ENCODE measurements at places on chromosomes 6 and 20.

DNA sequence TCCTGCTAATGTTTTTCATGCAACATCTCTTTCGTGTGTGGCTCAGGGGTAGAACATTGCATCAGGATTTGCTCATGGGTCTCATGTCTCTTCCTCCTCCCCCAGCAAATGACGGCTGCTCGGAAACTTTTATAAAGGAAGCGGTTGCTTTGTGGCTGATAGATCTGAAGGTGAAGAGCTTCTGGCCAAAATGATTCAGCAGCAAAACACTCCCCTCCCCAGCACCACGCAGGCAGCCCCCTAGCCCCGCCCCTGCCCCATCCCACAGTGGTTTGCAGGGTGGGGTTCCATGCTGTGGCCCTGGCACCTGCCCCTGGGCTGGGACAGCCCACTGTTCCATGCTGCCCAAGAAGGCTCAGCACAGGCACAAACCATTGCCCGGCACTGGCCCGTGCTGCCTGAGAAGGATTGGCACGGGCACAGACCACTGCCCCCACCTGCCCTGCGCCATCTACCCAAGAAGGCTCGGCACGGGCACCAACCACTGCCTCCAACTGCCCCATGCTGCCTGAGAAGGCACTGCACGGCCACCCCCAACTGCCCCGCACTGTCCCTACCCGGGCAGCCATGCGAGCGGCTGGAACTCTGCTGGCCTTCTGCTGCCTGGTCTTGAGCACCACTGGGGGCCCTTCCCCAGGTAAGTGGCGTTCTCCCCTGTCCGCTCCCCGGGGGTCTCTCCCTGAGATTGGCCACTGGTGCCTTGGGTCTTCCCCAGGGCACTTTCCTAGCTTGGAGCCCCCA is at the start of gene CST7:
Gene CST7, plus strand, starts transcription at position 331 of the 741 bp plus-strand sequence. Its CDS starts 237 bp downstream, at position 568.
- peak; percentile 95 for DNase-seq

- peak; percentile 32 for DNase-seq
Observed at GRCh38 chr6:16129623-16130401, 926 bp downstream of the MYLIP start.

DNA sequence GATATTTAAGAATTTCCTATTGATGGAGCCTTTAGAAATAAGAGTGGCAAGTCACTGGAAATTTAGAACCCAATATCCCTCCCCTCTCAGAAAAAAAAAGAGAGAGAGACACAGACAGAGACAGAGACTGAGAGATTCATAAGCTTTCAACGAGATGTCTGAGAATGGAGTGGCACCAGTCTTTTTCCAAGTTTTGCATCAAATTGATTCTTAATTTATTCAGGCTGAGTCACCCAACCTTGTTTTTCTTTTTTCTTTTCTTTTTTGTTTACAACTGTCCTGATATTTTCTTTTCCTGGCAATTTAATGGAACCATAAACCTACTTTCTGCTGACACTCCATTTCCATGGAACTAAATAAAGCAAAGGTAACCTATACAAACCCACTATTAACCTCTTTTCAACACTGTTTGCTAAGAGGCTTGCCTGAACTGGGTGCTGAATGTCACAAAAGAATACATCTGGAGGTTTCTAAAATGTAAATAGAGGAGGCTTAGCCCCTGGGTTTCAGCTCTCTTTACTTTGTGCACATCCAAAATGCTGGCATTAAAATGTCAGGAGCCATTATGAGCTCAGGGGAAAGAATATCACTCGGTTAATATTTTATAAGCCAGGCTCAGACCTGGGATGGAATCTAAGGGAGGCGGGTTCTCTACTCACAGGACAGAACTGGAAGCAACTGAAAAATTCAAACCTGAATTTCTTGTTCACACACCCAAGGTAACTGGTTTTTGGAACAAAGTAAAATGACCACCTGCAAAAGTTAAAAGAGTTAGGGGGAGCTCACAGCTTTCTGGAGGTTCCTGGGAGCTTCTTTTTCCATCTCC is 100.8 kb downstream of the BFSP1 start:
- no peak for DNase-seq

- DNase-seq = no peak
Observed at GRCh38 chr6:50819904-50820868, 1.5 kb downstream of the TFAP2B start.

- DNase-seq = peak; percentile 3
Observed at GRCh38 chr6:122726649-122727048, 52.9 kb upstream of the FABP7 start.

DNA sequence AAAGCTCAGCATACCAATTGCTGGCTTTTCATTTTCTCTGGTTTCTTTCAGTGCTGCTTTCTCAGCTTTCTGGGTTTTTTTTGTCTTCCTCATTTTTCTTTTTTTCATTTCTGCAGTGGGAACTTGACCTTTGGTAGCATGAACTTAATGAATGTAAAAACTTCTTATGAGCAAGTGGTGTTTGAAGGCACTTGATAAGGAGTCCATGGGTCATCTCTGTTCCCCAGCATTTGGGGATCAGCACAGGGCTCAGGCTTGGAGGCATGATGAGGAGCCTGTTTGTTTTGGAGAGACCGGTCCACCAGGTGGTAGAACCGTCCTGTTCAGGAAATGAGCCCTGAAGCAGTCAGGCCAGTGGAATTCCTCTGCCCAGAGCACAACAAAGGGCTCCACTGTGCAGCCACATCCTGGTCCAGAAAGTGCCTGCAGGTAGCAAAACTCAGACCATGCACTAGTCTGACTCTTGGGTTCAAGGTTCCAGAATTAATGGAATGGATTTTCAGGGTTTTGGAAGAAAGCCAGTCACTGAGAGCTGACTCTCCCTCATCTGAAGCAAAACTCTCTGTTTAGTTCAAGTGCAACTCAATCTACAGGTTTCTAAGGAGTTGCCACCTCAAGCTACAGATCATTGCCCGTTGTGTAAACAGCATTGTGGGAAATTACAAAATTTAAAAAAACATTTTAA is 52.3 kb upstream of the ADGRF1 start:
- DNase-seq = peak; percentile 91

DNA sequence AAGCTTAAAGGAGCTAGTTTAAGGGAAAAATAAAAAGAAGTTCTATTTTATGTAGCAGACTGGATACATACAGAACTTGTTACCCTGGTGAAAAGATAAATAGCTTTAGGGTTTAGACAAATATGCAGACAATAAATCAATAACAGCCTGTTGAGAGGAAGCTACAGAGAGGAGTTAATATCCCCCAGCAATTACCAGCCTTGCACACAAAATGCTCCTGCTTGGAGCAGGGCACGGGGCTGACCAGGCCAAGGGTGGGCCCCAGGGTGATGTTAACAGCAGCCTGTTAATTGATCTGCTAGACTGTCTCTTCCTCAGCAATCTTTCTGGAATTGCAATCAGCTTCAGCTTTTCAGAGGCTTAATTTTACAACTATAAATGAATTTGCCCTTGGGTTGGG is 125.1 kb upstream of the SOX4 start:
- no peak for DNase-seq

DNA sequence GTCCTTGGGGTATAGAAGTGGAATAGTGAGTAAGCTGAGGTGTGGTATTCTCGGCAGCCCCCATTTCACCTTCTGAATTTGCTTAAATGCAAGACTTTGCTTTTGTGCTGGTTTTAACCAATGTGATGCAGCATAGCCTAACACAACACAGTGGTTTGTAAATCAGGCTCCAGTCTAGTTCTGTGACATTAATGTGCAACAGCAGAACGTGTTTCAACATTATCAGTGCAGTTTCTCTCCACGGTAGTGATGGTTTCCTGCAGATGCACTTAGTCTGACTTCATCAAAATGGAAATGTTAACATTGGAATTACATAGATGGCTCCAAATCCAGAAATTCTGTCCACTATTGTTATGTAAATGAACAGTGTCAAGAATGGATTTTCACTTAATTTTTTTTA is 139.5 kb downstream of the ZFAND3 start:
- no peak for DNase-seq

GRCh38 chr6:69217343-69217742 is 579.5 kb downstream of the LMBRD1 start:
- no peak for DNase-seq

DNA sequence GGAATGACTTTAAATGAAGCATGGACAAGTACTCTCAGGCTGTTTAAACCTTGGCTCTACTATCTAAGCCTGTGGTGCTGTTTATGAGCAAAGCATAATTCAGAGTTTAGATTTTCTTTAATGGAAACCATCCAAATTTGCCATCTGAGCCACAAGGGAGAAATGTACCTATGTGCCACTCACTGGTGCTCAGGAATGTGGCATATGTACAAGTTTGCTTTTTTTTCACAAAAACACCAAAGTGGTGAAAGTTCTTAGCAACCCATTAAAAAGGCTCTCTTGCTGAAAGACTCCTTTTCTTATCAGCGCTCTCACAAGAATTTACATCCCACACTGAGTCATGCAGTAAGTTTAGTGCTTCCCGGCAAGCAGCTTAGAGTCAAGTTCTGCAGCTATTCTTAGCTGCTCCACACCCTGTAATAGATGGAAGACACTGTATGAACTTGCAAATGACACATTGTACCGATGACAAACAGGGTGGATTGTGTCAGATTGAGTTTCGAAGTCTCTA is 57.3 kb upstream of the MLIP start:
- DNase-seq = peak; percentile 76

DNA sequence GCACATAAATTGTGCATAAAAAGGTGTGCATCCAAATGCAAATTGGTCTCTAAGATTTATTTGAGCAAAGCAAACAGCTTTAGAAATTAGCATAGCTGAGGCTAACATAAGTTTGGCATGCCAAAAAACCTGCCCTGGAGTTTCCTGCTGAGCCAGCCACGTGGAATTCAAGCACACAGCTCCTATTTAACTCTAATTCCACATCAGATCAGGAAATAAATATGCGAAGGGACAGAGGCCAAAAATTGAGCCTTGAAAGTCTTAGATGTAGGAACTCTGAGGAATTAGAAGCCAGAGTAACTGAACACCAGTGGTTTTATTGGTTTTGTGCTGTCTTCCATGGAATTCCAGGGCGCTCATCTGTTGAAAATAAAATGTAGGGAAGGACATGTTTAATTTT is 19.6 kb downstream of the SOBP start:
- DNase-seq = no peak

DNA sequence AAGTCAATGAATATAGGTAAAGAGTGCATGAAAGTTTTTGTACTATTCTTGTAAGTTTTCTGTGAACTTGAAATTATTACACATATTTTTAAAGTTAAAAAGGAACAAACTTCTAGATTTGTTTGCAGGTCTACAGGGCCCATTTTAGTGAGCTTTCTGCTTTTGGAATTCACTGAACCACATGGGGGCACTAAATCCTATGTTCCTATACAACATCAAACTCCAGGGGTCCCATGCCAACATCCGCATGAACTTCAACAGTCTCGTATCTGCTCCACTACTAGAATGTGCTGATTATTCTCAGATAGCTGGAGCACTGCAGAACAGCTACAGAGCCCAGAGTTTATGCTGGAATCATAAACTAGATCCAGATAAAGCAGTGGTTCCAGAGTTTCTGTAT is 347.9 kb upstream of the SPTLC3 start:
- DNase-seq = no peak

- DNase-seq = peak; percentile 70
Observed at GRCh38 chr6:168648240-168649125, 207.5 kb downstream of the SMOC2 start.

GRCh38 chr6:119241111-119241465 is 108.5 kb downstream of the MAN1A1 start:
- peak; percentile 24 for DNase-seq

- DNase-seq = no peak
Observed at GRCh38 chr20:57500962-57501361, 24.0 kb downstream of the CTCFL start.

DNA sequence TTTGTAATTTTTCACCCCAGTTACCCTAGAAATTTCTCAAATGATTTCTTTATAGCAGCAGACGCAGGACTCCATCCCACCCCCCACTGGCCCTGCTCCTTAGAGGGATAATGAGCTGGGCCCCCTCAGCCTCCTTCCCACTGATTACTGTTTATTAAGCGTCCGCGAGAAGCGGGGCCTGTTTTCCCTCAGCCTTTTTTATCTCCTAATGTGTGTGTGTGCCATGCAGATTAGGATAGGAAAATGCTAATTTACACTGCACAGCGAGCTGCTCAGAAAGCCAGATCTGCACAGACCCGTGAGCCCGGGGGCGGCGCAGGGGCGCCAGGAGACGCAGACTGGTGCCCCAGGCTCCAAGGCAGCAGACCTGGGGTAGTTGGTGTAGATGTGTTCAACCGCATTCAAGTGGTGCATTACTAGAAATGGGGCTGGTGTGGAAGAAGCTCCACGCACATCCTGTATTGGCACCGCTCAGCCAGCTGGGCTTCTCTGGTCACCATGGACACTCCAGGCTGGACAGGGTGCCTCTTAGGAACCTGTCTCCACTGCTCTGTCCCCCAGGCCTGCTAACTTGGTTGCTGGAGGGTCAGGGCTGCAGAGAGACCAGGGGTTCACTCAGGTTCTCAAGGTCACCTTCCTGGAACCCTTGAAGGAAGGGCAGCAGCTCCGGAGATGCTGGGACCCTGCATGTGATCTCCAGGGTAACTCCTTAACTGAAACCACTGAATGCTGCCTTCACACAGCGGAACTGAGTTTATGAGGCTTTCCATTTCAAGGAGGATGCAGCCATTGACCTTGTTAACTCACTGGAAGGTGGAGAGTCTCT is 256.3 kb downstream of the ERMARD start:
- no peak for DNase-seq

DNA sequence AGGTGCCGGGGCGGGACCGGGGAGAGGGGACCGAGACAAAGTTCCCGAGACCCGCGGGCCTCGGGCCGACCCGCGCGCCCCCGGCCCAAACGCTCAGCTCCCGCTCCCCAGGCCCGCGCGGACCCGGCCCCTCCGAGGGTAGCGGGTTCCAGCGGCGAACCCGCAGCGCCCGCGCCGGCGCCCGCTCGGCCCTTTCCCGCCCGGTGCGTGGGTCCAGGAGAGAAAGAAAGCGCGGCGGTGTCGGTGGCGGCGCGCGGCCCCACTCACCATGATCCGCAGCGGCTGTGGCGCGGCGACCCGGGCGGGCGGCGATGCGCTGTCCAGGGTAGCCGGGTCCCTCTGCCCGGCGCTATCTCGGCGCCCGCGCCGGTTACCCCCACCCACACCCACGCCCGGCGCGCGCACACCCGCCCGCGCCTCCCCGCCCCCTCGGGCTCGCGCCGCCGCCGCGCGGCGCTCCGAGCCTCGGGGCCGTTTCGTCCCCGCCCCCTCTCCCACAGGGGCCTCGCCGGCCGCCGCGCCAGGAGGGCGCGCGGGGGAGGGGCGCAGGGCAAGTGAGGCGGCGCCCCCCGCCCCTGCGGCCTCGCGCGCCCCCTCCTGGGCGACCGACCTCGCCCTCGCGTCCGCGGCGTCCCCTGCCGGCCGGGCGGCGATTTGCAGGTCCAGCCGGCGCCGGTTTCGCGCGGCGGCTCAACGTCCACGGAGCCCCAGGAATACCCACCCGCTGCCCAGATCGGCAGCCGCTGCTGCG is at the start of gene ELOVL2:
Gene ELOVL2, minus strand, starts transcription at position 345 of the 751 bp plus-strand sequence. Its CDS starts 75 bp downstream, at position 270.
- peak; percentile 56 for DNase-seq
